ENCODE measurements at places on chromosomes 3 and 15. TPM values are rescaled to one million over a fixed set of nuclear protein-coding genes. Genes with fewer than 3 reads are reported as not detected.

Gene TNFAIP8L3
- total RNA-seq: 8.6 TPM

Gene TTC21A
- 11.3 TPM for total RNA-seq

Gene CELSR3
- total RNA-seq: 1.2 TPM

Gene CMTM7
- total RNA-seq: 10.1 TPM

Gene SLC22A14
- not detected for total RNA-seq

Gene SPINK8
- total RNA-seq: not detected

Gene PAQR9
- not detected for total RNA-seq

Gene AMIGO3
- total RNA-seq: 0.68 TPM

Gene ISL2
- not detected for total RNA-seq

Gene SLC27A2
- 9.8 TPM for total RNA-seq

Gene PPP2R3A
- total RNA-seq: 73.4 TPM

Gene EFCAB12
- total RNA-seq: not detected

Gene PLSCR2
- not detected for total RNA-seq
